SHP77 treated with DMSO at 0.1 percent for 48 hours (cell line): ENCODE measurements at places on chromosomes 1 and 21.

GRCh38 chr21:45836268-45836655, 145.3 kb upstream of the COL6A1 start:
- DNase-seq, result no peak

DNA sequence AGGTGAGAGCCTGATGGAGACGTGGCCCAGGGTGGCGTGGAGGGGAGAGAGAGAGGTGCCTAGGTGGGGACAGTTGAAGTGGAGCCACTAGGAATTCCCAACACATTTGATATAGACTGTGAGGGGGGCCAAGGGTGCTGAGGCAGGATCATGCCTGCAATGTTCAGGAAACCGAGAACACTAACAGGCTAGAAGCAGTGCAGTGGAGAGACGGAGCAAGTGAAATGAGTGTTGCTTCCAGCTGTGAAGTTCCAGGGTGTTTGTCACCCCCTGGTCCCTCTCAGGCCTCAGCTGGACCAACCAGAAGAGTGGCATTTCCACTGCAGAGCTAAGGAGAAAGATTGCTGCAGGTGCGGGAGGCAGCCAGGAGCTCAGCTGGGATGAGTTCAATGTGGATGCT, 127.1 kb downstream of the RIPK4 start:
- no peak for DNase-seq

- DNase-seq, result peak; percentile 88
These were observed 6.7 kb upstream of the FAM167B start for GRCh38 chr1:32240140-32240951.

DNA sequence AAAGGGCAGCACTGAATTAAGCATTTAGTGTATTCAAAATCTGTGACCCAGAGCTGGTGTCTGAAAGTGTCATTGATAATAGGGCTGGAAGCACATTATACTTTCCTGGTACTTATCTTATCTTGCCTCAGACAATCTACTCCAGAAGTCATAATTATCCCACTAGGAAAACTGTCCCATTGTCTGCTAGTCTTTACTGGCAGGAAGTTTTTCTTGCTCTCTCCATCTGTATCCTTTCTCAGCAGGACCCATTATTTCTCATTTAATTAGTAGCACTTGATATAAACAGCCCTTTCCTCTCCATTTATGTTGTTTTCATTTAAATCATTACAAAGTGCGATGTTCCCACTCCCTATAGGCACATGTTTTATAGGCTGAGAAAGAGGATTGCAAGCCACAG, 36.5 kb upstream of the BARHL2 start:
- DNase-seq, result no peak

DNA sequence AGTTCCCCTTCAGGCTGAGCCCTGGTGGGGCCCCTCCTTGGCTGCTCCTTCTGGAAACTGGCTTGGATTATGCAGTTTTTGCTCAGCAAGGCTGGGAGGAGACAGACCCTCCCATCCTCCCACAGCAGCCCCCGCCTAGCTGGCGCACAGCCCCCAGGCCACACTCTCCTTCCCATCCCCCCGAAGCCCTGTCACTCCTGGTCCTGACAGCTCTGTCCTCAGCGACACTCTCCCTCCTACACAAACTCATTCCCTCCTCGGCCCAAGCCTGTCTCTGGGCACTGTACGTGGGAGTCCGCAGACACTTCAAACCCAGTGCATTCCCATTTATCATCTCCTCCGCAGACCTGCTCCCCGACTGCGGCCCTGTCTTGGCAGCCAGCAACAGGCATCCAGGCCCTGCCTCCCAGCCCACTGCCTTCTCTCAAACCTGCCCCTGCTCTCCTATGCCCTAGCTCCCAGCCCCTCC, 25.0 kb upstream of the EPHB2 start:
- DNase-seq, result no peak

DNA sequence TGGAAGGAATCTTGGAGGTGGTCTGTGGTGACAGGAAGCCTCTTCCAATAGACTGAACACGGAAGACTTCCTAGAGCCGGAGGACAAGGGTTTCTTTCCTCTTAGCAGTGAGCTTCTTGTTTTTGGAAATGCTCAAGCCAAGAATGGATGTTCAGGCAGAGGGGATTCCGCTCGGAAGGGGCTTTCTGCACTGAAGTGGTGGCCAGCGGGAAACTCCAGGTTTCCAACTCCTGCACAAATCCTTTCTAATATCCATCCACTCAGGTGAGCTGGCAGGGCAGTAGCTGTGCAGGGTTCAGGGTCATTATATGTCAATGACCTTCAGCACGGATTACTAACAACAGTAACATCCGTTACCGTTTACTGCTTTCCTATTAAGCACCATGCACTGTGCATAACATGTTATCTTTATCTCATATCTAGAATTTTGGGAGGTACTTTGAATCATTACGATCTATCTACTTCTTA, 573 bp upstream of the CPT2 start:
- DNase-seq, result no peak

- DNase-seq, result no peak
These were observed 17.8 kb upstream of the SLAMF6 start for GRCh38 chr1:160540859-160541233.

GRCh38 chr21:32383812-32384211, 9.0 kb downstream of the URB1 start:
- no peak for DNase-seq

- no peak for DNase-seq
These were observed 47.8 kb upstream of the RGS5 start for GRCh38 chr1:163250382-163250974.

- no peak for DNase-seq
These were observed 4.1 kb downstream of the PYCR2 start for GRCh38 chr1:225919906-225920305.

GRCh38 chr1:162206749-162207635, 137.5 kb downstream of the NOS1AP start:
- DNase-seq, result no peak

DNA sequence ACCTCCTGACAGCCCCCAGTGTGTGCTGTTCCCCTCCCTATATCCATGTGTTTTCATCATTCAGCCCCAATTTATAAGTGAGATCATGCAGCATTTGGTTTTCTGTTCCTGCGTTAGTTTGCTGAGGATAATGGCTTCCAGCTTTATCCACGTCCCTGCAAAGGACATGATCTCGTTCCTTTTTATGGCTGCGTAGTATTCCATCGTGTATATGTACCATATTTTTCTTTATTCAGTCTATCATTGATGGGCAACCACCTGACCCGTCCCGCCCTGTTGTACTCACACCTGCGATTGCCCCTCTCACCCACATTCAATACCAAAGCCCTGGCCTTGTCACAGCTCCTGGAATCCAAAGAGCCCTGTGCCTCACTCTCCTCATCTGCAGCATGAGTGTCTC, 6.2 kb upstream of the ZNF670 start:
- no peak for DNase-seq

DNA sequence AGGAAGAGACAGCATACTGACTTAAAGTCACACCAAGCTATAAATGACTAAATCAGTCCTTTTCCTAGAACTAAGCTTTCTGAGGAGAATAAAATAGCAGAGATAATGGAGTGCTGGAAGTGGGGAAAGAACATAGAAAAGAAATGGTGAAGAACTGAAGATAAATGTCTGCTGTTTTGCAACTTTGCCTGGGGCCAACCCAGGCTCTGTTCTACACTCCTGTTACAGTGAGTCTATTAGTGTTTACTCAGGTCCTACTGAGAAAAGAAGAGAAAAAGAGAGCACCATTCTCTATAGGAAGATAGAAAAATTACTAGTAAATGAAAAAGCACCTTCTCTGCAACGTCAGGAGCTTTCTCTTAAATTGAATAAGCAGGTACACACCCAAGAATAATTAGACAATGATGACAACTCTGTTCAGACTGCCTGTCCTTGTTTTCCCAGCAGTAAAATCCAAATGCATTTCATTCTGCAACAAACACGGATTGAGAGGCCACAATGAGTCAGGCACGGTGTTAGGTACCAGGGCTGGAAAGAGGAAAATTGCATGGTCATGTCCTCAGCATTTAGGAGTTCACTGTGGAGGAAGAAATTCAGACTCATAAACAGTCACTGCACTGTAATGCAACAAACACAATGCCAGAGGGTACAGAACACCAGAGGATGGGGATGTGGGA, 139.4 kb upstream of the CAMK1G start:
- no peak for DNase-seq

DNA sequence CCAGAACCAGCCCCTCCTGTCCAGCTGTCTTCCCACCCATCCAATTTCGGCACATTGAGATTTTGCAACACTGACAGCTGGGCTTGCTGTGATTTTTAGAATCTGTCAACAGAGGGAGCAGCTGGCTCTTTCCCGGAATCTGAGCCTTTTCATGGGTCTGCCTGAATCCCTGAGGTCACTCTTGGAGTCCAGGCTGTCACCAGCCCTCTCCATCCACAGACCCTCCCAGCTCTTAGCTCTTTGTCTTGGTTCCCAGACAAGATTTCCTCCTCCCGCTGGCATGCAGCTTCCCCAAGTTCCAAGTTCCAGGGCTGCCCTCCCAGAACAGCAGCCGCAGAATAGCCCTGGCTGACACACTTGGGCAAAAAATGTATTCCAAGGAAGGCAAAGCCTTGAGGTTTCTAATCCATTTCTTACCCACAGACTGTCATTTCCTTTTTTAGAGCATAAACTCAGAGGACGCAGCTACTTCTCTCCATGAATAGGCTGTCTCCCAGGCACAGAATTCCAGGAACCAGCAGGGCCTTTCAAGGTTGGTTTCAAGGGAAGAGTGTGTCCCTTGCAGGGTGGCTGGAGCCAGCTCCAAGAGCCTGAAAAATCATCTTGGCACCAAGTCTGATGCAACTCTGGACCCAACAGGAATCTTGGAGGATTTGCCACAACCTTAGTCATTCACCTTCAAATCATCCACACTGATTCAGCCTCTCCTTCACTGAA, 7.1 kb upstream of the TMEM61 start:
- peak; percentile 39 for DNase-seq

GRCh38 chr1:29120947-29121485, 2.7 kb downstream of the TMEM200B start:
- no peak for DNase-seq

GRCh38 chr21:41566500-41567014, 58.6 kb upstream of the TMPRSS2 start:
- DNase-seq, result no peak

- no peak for DNase-seq
These were observed 104.8 kb downstream of the GDAP2 start for GRCh38 chr1:117824616-117825015.

DNA sequence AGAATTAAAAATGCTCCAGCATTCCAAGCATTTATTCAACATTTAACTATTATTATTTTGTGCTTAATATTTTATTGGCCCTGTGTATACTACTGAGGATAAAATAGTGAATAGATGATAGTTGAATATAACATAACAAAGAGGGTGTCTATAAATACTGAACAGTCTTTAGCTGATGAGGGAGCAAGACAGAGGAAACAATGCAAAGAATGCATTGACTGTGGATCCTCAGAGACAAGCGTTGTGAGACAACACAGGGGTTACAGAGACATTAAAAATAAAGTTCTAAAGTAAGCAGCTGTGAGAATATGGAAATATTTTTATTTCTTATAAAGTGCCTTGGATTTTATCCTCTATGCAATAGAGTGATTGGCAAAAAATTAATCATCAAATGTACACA, 1133.1 kb downstream of the PLA2G4A start:
- DNase-seq, result no peak

GRCh38 chr1:58839147-58839795, 55.4 kb upstream of the JUN start:
- DNase-seq, result no peak

GRCh38 chr21:22355949-22356348, 1357.7 kb downstream of the NCAM2 start:
- DNase-seq, result no peak

DNA sequence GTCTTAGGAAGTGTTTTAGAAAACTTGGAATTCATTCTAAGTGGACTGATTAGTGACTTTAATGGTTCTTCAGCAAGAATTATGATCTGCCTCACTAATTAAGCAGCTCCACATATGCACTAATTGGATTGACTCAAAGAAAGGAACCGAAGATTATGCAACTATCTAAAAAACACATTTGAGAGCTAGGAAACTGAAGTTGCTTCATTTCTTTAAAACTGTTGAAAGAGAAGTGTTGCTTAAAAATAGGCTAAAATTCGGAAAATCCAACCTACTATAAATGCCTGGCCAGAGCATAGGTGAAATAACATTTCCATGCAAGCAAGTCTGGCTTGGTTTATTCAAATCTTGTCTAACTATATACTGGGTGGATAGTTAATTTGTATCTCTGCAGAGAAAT, 502.9 kb upstream of the ZRANB2 start:
- DNase-seq, result no peak

DNA sequence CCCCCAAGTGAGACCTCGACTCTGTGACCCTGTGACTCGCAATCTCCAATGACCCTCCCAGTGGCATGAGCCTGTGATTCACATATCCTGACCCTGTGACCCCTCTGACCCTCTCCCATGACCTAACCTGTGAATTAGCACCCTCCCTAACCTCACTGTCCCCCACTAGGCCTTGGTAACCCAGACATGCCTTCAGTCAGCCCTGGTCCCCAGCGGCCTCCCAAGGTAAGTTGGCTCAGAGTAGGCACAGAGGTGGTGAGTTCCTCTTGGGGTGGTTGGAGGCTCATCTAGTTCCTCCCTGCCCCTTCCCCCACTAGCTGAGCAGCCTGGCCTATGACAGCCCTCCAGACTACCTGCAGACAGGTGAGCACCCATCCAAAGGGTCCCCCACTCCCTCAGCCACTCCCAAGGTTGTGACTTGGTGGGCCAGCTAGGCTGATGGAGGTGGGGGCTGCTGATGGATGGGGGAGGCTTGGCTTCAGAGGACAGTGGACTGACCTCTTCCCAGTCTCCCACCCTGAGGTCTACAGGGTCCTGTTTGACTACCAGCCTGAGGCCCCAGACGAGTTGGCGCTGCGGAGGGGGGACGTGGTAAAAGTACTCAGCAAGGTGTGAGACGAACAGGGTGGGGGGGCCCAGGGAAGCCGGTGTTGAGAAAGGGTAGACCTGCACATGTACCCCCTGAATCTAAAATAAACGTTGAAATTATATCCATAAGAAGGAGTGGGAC, 1.6 kb downstream of the SH3D21 start:
- DNase-seq, result no peak

GRCh38 chr1:232863544-232864275, 58.5 kb downstream of the MAP10 start:
- DNase-seq, result no peak

DNA sequence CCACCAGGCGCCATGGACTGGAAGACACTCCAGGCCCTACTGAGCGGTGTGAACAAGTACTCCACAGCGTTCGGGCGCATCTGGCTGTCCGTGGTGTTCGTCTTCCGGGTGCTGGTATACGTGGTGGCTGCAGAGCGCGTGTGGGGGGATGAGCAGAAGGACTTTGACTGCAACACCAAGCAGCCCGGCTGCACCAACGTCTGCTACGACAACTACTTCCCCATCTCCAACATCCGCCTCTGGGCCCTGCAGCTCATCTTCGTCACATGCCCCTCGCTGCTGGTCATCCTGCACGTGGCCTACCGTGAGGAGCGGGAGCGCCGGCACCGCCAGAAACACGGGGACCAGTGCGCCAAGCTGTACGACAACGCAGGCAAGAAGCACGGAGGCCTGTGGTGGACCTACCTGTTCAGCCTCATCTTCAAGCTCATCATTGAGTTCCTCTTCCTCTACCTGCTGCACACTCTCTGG, 3.8 kb downstream of the GJB3 start:
- DNase-seq, result no peak

GRCh38 chr1:44806704-44807363, at the start of gene DYNLT4:
Gene DYNLT4 (minus strand): TSS chr1:44807351. CDS start chr1:44806668, 683 bp downstream.
- no peak for DNase-seq

- DNase-seq, result no peak
These were observed 12.6 kb upstream of the MEF2D start for GRCh38 chr1:156513185-156513584.
